ENCODE measurements at places on chromosomes 2 and 18.

DNA sequence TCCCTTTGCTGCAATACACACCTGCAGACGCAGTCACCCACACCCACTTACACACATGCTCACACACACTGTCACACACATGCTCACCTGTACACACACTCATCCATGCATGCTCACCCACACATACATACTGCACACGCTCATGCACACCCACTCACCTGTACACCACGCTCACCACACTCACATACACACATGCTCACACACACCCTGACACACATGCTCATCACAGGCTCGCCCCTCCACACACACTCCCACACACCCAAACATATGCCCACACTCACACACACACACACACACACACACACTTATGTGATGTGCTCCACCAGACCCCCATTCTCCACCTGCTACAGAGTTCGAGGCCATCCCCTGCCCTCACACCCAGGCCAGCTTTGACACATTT, 22.8 kb upstream of the CREG2 start:
- no peak for DNase-seq

DNA sequence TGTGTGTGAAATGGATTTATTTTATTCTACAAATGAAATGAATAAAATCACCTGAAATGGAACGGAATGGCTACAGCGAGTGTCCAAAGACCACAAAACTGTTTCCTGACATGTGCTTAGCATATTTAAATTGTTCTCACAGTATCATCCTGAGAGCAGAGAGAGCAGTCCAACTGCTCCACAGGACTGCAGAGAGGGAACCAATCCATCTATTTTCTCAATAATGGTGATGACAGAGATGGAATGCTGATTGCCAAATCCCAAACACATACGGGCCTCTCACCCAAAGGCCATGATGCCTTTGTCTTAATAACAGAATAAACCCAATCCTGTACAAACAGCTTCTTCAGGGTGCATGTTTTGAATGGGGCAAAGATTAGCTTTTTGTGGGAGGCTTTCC, 41.1 kb downstream of the STAT1 start:
- DNase-seq = no peak

DNA sequence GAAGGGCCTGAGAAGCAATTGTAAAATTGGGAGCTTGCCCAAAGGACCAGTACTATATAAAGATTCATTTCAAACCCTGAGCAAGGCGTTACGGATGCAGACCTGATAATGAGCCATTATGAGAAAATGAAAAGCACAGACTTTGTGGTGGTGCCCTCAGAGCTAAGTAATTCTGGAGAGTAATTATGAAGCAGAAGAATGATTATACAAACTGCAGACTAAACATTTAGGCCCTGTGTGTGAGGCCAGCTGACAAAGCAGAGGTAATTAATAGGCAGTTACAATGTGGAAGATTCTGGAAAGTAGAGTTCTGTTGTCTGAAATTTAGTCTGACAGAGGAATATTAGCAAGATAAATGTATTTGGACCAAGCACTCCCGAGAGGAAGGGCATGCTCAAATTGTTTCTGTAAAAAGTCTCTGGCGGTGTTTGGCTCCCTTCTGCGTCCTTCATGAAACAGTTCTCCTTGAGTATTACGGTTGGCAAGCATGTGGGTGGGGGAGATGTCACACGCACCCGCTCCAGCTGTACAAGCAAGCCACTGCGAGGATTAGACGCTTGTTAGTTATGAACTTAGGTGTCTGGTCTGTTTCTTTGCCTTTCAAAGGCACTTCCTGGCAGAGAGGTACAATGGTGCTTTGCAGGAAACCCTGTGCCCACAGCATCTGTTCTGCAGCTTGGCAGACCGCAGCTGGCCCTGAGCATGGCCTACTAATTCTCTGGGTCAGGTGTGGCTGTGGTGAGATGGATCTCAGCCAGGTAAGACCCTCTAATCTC, 45.5 kb downstream of the CDC42EP3 start:
- DNase-seq = no peak

- DNase-seq = peak; percentile 9
Measured at GRCh38 chr2:195737511-195738325, 80.7 kb downstream of the SLC39A10 start.

DNA sequence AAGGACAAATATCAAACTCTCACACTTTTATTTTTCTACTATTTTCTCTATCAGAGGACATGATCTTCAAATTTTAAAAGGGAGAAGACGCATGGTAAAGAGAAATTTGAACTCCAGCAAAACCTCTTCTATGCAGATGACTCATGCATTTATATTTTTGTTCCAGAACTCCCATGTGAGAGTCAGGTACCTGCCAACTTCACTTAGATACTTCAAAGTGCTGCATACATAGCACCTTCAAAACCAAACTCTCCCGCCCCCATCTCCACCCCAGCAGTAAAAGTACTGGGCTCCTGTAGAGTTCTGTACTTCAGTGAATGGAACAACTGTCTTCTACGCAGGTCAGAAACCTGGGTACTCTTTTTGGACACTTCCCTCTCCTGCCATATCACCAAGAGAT, 398.3 kb downstream of the TGIF1 start:
- DNase-seq = no peak

DNA sequence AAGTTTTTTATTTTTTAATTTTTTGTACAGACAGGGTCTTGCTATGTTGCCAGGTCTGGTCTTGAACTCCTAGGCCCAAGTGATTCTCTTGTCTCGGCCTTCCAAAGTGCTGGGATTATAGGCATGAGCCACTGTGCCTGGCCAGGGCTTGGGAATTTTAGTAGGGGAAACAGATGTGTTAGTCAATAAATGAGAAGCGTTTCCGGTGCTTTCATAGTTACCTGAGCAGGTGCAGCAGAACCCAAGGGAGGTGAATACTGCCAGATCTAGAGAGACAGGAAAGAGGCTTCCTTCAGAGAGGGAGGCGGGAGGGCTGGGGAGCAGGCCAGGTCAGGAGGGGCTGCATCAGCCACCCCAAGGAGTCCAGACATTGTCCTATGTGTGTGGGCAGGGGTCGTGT, 30.5 kb upstream of the IMPA2 start:
- no peak for DNase-seq

GRCh38 chr2:196330645-196331044, 159.3 kb upstream of the STK17B start:
- DNase-seq = no peak

- DNase-seq = no peak
Measured at GRCh38 chr2:174971868-174972781, 33.1 kb downstream of the CHN1 start.

DNA sequence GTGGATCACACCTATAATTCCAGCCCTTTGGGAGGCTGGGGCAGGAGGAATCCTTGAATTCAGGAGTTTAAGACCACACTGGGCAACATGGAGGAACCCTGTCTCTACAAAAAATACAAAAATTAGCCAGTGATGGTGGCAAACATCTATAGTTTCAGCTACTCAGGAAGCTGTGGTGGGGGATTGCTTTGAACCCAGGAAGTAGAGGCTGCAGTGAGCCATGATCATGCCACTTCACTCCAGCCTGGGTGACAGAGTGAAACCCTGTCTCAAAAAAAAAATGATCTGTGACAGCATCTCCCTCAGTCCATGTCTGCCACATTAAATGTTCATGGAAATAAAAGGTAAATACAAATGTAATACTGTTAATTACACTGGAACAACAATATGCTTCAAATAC, 121.4 kb upstream of the COL5A2 start:
- DNase-seq = no peak

DNA sequence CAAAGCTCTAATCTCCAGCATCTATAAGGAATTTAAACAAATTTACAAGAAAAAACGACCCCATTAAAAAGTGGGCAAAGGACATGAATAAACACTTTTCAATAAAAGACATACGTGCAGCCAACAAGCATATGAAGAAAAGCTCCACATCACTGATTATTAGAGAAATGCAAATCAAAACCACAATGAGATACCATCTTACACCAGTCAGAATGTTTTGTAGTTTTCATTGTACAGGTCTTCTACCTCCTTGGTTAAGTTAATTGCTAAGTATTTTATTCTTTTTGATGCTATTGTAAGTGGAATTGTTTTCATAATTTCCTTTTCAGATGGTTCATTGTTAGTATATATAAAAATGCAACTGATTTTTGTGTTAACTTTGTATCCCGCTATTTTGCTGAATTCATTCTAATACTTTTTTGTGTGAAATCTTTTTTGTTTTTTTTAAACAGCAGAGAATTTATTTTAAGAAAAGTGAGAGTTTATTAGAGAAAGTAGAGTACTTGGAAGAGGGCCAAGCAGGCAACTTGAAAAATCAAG, 40.7 kb downstream of the SLC39A10 start:
- DNase-seq = no peak

- DNase-seq = no peak
Measured at GRCh38 chr18:13530033-13530878, 196.1 kb downstream of the FAM210A start.

DNA sequence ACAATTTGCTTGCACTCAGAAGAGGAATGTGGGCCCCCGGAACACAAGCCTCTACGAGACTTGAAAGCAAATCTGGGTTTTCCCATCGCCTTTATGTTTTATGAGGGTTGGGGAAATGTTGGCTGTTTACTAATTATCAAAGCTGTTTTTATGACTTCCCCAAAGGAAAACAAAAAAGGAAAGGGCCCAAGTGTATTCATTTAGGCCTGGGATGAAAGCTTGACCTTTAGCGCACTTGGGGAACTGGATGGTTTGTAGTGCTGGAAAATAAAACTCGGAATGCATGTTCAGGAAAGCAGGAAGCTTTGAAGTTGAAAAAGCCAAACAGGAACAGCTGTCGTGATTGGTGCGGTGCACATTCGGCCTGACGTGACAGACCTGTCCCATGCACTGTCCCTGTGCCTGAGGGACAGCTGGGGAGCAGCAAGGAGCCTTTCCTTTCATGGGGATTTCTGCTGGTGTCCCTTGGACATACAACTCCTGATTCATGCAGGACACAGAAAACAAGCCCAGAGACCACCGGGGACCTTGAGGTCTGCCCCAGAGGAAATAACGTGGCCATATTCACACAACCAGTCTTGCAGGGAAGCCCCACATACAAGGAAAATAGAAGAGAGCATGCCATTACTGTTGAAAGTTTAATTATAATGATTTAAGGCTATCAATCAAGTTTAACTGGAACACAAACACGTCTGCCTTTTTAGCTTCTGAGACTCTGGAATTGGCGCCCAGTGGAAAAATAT, 169.7 kb upstream of the APCDD1 start:
- no peak for DNase-seq

DNA sequence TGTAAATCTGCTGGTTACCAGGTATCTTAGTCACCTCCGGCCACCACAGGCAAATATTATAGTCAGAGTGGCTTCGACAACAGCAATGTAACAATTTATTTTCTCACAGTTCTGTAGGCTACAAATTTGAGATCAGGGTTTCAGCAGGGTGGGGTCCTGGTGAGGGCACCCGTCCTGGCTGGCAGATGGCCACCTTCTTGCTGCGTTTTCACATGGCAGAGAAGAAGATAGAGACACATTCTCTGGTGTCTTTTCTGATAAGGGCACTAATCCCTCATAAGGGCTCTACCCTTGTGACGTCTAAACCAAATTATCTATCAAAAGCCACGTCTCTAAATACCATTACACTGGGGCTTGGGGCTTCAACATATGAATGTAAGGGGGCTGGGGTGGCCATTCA, 843.2 kb upstream of the FANCL start:
- DNase-seq = no peak

DNA sequence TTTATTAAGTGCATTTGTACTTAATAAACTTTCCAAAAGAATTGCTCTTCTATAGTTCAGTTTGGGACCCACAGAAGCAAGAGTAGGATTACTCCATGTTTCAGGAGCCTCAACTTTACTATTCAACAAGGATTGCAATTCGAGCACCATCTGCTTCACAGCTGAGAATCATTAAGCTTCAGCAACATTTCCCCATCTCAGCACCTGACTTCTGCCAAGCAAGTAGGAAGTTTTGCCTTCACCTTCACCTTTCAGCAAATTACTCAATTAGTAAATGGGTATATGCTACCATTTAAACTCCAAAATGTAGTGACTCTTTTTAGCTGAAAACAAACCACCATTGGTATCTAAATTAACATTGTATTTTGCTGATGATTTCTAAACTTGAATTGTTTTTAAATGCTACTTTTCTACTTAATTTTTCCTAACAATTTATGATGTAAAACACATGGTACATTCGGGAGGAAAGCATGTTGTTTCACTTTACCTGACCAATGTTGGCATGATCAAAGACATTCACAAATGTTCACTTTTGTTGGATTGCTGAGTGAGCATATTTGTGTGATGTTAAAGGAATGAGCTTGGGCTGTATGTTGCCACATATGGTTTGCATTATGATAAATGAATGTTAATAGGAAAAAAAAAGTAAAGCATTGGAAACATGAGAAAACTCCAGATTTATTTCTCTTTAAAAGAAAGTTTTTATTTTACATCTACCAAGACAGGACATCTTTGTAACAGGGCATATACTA, 159.2 kb downstream of the GULP1 start:
- DNase-seq = peak; percentile 31

DNA sequence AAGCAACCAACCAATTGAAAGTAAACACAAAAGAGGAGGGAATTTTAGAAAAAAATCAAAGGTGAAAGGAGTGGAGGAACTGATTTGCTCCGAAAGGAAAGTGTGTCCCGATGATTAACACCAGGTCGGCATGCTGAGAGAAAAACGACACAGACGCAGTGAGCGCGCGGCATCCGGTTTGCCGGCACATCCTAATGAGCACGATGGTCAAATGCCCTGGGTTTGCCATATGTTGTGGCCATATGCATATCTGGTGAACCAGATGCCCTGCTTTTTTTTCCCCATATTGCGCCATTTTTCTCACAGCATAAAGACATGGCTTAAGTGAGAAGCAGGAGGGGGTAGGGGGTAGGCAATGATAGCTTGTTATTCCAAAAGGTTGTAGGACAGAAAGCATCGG, 626.7 kb downstream of the BCL11A start:
- DNase-seq = no peak

- DNase-seq = peak; percentile 76
Measured at GRCh38 chr18:58223717-58224424, 179.8 kb downstream of the NEDD4L start.

DNA sequence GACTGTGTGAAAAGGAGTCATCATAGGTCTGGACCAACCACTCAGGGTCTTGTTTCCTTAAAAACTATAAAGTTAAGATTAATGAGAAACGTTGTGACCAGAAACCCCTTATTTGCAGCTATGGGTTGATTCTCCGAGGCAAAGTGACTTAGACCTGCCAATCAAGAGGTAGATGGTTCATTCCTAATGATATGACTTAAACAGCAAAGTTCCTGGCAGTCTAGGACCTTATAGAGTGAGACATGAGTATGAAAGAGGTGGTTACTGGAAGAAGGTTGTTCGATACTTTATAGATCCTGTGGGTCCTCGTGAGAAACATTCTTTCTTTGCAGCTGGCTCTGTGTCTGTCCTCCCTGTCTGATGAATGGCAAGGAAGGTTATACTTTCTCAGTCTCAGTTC, 8.0 kb downstream of the SFXN5 start:
- no peak for DNase-seq

- DNase-seq = peak; percentile 48
Measured at GRCh38 chr2:242075696-242076095, 206.2 kb downstream of the RTP5 start.

Data from fibroblast of the conjunctiva (primary cell).